SK-N-DZ (cell line): ENCODE measurements at places on chromosomes 1 and 21.

DNA sequence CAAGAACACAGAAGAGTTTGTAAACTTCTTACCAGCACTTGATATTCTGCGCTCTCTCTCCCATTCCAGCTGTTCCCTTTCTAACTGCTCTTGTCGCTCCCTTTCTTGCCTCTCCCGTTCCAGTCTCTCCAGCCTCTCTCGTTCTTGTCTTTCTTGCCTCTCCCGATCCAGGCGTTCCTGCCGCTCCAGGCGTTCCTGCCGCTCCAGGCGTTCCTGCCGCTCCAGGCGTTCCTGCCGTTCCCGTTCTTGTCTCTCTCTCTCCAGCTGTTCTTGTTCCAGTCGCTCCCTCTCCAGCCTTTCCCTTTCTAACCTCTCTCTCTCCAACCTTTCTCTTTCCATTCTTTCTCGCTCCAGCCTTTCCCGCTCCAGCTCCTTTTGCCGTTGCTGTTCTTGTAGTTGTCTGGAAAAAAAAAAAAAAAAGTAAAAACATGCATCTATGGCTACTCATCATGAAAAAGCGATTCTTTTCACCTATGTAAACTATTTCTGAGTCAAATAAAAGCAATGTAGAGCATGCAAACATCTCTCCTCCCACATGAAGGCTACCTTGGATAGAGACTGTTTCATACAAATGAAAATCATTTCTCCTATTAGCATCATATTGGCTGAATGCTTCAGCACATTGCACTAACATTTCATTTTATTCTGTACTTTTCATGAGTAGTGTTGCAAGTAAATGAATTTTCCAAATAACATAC is 91.5 kb upstream of the LBR start:
- DNase-seq: no peak

DNA sequence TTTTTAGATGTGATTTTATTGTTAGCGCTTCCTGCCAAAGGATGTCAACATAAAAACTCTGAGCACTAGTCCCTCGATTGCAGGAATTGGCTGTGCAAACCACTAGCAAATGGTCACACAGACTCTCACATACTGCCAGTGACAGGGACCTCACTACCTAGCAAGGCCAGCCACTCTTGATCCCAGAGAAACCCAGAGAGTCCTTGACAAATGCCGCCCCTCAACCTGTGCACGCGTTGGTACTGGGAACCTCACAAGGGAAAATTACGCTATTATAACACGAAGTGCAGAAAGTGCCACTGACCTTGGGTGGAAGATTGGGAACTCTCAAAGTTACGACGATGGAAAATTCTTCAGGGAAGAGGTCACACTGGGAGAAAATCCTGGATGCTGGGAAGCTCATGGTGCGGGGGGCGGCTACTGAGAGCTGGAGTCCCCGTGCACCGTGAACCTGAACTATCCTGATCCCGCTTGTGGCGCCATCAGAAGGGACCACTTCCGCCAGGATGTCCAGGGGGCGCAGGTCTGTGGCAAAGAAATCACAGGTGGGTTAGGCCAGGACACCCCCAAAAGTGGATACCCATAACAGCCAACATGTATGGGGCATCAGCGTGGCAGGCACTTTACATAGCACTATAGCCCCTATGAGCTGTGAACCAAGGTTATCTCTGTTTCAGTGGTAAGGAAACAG is 5.9 kb upstream of the KRTAP10-4 start:
- no peak for DNase-seq

DNA sequence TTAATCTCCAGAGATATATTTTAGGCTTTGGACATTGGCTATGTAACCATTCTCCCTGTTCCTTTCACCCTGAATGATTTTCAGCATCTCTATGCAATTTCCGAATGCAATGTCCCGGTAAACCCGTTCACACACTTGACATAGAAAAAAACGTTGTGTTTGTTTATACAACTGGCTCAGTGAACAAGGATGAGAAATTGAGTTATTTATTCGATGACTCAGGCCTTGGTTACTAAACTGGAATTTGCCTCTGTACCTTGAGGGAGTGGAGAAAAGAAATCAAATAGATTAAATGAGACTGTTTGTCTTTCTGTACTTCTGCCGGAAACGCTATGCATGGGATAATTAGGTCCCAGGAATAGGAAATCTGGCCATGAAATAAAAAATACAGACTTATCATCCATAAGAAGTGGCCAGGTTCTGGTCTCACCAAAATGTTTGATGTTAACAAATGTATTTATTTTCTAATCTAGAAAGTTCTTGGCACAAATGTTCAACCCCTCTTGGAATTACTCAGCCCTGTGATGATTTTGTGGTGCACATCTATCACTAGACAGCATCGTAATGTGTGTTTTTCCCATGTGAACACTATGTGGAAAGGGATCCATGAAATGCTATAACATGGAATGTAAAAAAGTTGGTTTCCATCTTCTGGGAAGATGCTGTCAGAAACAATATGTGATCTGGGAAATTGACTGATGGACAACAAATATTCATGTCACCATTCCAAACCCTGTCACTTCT is 253.9 kb downstream of the DUSP10 start:
- no peak for DNase-seq

DNA sequence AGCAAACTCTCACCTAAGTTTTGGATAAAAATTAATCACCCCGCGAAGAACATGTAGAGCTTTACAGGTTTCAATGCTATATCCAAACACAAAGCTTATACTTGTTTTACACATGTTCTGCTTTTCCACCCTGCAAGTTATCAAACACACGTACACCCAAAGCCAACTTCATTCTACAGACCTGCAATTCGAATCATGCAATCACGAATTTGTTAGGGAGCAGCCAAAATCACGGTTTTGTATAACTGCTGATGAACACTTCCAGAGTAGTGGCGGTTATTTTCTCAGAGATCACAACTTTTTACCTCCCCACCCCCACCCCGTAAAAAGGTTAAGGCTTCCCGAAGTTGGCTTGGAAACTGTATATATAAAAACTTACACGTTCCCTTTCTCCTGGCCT is 1.4 kb downstream of the HMGN1 start:
- no peak for DNase-seq

DNA sequence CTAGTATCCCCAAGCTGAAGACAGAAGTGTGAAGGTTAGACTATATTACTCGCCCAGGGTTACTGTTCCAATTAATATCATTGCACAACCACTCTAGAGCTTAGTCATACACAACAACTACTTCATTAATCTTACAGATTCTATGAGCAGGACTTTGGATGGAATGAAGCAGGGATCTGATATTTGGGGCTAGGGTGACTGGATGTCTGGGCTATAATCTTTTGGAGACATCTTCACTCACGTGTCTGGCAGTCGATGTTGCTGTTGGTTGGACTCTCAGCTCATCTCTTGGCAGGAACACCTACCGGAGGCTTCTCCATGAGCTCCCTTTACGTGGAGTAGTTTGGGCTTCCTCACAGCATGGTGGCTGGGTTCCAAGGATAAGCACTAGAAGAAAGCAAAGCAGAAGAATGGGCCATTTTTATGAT is 519.2 kb upstream of the B3GALT2 start:
- DNase-seq: no peak

DNA sequence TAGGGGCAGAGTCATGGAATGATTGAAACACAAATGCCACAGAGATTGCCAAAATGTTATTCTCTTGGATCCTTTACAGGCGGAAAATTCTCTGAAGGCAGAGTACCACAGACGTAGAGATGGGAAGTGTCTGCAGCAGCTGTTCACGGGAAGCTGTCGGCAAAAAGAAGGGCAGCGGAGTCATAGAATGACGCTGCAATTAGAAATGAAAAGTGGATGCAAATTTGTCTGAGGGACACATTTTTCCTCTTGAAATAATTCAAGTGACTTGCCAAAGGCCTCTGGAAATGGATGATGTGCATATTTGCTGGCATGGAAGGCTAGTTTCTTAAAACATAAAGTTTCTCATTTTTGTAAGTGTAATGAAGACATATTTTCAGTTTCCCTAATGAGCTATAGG is 77.5 kb upstream of the PLD5 start:
- no peak for DNase-seq
